ENCODE measurements at places on chromosomes 5 and 9.

- DNase-seq, result no peak
These were observed 370.1 kb downstream of the BNC2 start for GRCh38 chr9:16500386-16500785.

DNA sequence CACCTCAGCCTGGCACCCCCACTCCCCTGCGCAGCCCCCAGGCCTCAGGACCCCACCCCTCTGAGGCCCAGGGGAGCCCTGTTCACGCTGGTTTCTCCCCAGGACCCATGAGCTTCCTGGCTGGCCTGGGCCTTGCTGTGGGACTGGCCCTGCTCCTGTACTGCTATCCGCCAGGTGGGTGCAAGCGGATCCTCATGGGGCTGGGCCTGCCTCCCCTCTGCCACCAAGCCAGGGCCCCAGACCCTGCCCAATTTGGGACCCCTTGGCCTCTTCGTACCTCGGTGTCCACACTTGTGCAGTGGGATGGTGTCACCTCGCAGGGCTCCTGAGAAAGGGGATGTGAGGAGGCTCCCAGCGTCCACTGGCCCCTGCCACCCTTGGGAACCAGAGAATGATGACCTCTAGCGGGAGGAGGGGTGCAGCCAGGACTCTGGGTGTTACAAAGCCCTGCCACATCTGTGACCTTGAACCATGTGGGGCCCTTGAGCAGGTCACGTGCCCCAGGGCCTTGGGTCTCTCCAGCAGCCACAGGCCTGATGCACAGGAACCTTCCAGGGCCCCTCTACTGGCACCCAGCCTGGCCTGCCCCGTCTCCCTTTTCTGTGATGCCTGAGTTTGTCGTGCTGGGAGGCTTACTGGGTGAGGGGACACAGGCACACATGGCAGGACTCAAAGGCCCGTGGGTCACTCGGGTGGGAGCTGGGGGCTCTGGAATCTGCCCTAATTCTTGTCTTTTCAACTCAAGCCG lies 16.3 kb downstream of the CARD19 start:
- no peak for DNase-seq

DNA sequence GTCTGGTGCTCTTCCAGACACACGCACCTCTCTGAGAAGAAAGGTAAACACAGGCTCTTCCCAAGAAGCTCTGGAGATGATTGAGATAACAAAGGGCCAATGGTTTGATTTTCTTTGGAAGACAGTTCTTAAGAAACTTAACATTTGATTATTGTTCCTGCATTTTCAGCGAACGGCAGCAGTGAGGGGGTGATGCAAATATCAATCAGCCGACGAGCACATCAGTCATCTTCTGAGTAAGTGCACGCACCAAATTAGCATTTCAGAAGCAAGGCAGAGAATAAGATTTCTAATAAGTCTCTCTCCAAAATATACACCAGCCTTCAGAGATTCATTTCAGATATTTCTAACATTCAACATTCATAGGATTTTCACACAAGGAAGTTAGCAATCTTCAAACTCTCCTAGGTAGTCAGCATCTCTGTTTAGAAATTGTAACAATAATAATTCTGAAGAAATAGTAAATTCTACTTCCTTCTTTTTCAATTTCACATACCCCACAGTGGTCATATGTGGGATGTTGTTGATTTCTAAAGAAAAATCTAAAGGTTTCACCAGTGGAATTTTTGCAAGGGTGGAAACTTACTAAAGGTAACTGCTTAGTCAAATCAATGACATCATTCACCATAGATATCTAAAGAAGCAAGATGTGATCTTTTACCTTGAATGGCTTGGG lies 250.3 kb downstream of the SEC61B start:
- no peak for DNase-seq

- no peak for DNase-seq
These were observed 26.2 kb downstream of the ANGPTL2 start for GRCh38 chr9:127096208-127096607.

DNA sequence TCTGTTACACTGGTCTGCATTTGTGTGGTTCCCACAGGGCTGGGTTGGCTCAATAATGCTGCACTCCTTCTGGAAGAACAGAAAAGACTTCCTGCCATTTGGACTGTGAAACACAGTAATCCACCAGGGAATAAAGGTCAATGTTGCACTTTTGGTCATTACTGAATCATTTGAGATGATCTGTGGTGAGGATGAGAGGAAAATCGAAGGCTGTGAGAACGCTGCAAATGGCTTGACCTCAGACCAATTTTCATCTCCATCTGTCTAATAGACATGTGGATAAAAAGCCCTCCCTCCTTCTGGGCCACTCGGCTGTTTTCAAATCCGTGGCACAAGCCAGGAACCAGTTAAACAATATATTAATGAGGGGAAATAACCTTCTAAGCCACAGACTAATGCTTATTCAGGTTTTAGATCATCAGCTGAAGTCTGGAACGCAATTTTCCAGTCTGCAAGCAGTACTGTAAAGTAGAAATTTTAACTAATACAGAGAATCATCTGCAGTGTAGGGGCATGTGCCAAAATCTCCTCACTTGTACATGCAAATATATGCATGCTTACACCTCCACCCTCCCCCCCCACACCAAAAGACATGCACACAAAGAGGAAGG lies 20.2 kb downstream of the TLE1 start:
- no peak for DNase-seq

GRCh38 chr5:181186986-181187499 lies 18.0 kb downstream of the TRIM7 start:
- DNase-seq, result no peak

DNA sequence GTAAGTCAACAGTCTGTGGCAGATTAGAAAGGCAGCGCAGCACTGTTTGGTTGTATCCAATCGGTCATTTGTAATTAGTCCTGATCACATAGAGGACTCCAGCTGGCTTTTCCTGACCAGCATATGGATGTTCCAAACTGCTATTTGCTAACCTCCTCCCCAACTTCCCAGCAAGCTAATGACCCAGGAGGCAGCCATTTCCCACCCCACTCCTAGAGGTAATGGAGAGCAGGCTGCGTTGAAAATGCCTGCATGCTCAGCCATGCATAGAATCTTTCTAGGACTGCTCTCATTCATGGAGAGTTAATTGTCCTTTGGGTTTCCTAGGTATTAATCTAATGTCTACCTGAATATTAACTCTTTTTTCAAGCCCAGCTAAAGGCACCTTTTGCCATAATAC lies 850.6 kb upstream of the WWC1 start:
- no peak for DNase-seq

DNA sequence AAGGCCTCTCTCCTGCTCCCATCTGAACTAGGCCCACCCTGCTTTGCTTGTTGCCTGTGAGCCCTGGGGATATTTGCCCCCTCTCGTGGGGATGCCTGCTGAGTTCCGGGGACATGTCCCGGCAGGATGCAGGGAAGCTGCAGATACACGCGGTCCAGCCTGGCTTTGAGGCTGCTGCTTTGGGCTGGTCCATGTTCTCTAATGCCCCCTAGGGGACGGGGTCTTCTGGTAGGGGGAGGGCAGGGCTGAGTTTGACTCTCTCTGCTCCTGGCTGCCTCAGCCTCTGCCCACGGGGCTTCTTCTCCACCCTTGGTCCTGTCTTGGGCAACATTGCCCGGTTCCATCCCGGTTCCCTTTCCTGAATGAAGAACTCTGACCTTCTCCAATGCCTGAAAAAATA lies 84.9 kb upstream of the ASS1 start:
- no peak for DNase-seq

DNA sequence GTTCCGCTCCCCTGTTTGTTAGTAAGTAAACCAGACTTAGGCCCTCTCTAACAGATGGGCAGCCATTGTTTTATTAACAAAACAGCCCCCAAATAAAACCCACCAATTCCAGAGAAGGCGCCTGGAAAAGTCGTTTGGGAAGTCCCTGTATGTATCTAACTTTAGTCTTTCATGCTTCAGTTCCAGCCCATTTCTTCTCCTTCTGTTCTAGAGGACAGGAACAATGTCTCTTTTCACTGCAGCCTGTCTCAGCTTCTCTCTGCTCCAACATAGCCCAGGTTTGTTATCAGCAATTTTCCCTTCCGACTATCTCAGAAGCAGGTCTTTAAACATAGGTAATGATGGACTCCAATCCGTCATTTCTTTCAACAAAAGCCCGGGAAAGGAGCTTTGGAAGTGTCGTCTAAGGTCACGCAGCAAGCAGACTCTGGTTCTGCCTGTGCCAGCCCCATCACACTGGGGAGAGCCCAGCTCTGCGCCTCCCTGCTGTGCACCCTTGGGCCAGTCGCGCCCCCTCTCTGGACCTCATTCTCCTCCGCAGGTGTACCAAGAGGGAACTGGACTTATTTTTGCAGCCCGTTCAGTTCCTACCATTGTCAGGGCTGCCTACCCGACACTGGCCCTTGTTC lies 9.6 kb upstream of the AKNA start:
- no peak for DNase-seq

DNA sequence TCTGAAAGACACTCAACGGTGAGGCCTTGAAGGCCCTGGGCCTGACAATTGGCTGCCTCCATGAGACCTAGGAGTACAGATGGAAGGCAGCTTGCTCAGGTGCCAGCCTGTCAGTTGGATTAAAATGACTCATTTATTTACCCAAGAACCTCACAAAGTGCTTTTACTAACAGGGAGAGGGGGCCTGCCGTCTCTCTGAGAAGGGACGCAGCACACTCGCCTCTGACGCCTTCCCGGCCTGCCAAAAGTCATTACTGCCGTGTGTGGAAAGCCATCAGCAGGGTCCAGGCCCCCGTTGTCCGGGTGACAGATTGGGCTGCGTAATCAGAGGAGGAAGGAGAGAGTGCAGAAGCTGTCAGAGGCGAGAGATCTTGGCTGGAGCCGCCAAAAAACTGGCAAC lies 32.4 kb downstream of the DDX31 start:
- DNase-seq, result no peak

DNA sequence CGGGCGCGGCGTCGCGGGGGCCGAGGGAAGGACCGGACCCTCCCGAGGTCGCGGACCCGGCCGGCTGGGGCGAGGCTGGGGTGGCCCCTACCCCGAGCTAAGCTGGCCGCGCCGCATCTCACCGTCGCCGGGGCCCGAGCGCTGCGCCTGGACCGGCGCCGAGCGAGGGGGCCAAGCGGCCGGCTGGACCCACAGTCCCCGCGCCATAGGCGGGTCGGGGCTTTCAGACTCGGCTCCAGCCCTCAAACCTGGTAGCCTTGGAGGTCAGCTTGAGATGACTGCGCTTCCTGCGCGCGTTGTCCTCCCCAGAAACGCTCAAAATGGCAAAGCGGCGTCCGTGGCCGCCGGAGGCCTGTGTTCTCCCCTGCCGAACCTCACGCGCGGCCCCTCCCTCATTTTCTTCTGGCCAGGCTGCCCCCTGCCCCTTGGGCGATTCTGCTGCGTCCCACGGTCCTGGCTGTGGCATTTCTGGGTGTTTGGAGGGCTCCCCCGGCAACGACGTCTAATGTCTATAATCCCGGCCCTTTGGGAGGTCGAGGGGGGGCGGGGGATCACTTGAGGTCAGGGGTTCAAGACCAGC lies 8.7 kb upstream of the GRIN1 start:
- DNase-seq, result no peak

DNA sequence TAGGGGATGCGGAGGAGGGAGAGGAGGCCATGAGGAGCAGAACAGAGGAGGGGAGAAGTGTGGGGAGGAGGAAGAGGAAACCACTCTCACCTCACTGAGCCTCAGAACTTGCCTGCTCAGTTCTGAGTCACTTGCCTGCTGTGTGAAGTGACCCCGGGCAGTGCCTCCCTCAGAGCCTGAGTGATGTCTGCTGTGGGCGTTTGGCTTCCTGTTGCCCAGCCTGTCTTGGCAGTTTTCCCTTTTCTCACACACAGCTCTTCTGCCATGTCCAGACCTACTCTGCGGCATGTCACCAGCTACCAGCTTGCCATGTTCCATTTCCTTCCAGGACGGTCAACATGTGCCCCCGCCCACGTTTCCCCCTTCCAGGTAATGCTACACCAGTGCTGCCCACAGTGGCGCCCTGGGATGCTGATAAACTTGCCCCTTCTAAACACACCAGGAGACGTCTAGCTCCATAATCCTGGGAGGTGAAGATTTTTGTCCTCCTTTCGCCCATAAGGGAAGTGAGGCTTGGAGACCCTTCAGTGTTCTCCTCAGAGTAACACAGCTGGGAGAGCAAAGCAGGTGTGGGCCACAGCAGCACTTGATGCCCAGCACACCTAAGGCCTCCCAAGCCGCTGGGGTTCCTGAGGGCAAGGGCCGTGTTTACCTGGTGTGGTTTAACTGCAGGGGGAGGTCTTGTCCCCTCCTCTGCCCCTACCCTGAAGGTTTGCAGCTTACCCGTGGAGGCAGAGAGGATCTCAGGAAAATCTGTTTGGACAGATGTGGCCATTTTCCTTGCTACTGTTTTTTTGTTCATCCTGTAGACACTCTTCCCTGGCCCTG lies 63.8 kb upstream of the RNF130 start:
- no peak for DNase-seq

DNA sequence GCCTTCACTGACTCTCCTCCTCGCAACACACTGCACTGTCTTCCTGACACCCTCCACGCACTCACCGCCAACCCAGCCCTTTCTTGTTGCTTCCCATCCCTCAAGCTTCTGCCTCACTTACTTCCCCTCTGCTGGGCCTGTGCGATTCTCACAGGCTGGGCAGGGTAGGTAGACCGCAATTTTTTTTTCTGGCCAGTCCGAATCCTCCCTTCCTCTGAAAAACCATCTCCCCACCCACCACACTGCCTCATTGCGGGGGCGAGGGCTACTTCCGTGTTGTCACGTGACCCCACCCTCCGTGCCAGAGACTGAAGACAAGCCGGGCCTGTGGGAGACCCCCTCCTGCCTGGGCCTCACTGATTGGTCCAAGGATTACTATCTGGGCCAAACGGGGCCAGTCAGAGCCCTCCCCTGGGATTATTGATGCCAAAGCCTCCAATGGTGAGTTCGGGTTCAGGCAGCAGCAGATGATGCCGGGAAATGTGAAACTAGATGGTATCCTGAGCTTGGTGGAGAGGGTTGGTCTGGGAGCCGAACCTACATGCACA lies 73.1 kb downstream of the STK10 start:
- peak; percentile 59 for DNase-seq

- no peak for DNase-seq
These were observed 561.1 kb upstream of the DAP start for GRCh38 chr5:11322133-11322532.

- DNase-seq, result peak; percentile 16
These were observed 35.8 kb upstream of the LCP2 start for GRCh38 chr5:170333161-170333910.

DNA sequence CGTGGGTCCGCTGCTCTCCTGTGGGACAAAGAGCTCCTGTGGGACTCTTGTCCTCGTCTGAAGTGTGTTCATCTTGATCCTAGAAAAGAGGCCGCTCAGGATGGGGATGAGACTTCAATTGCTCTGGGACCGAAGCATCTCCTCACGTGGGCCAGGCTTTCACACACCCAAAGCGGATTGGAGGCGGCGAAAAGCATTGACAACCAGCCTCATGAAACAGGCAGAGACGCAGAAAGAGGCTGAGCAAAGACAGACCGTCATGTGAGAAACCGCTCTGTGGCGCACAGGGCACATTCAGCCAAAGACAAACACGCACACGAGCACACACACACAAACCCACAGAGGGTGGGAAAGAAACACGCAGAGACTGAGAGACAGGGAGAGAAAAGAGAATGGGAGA lies 479.5 kb downstream of the SPATA31A7 start:
- no peak for DNase-seq

DNA sequence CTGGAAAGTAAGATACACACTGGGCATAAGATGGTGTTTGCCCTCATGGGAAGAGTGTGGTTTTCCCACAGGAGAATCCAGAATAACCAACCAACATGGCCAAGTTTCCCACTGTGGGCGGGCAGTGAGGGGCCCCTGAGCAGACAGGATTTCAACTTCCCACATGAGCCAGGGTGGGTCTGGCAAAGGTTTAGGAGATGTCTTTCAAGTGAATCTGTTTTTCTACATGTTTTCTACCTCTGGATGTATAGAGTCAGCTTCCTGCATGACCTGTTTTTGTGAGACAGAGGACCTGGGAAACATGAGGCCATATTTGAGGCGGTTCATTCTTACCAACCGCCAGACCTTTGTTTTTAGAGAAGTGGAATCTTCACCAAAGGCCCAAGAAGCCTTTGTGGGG lies 100.5 kb downstream of the TLE4 start:
- no peak for DNase-seq
